Activated CD4-positive, alpha-beta T cell treated with anti-CD3 and anti-CD28 coated beads for 36 hours (primary cell): ENCODE measurements at places on chromosomes 2 and 18. TPM values are rescaled to one million over a fixed set of nuclear protein-coding genes. Genes with fewer than 3 reads are reported as not detected.

ME2 gene
- 146 TPM for total RNA-seq

DNA sequence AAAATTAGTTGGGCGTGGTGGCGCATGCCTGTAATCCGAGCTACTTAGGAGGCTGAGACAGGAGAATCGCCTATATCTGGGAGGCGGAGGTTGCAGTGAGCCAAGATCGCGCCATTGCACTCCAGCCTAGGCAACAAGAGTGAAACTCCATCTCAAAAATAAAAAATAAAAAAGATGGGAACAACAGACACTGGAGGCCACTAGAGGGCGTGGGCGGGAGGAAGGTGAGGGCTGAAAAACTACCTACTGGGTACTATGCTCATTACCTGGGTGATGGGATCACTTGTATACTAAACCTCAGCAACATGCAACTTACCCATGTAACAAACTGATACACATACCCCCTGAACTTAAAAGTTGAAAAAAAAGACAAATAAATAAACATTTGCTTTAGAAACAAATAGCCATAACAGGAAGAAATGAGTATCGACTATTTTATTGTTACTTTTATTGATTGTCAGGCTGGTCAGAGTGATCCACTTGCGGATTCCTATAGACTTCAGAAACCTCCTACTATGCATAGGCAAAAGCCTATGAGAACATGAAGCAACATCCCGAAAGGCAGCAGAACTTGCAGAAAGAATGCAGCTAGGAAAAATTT lies 61.0 kb downstream of the TMEM163 start:
- peaks cover 25% of the 10 kb centered on the region for H3K4me1 ChIP-seq
- peak; percentile 57 for DNase-seq
- H3K27ac ChIP-seq = no peak overlapping the region
- H3K27me3 ChIP-seq = no peaks in the 10 kb centered on the region
- H3K36me3 ChIP-seq = no peaks in the 10 kb centered on the region

DNA sequence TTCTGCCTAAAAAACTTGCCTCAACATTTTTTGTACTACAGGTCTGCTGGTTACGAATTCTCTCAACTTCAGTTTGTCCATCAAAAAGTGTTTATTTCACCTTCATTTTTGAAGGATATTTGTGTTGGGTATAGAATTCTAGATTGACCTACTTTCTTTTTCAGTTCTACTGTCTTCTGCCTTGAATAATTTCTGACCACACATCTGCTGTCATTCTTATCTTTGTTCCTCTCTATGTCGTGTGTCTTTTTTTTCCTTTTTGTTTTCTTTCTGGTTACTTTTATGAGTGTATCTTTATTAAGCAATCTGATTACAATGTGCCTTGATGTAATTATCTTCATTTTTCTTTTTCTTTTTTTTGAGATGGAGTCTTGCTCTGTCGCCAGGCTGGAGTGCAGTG lies 25.3 kb downstream of the ADCY3 start:
- no peak for DNase-seq
- H3K27ac ChIP-seq = no peak overlapping the region
- H3K36me3 ChIP-seq = peaks cover 52% of the 10 kb centered on the region
- H3K27me3 ChIP-seq = no peaks in the 10 kb centered on the region

DNA sequence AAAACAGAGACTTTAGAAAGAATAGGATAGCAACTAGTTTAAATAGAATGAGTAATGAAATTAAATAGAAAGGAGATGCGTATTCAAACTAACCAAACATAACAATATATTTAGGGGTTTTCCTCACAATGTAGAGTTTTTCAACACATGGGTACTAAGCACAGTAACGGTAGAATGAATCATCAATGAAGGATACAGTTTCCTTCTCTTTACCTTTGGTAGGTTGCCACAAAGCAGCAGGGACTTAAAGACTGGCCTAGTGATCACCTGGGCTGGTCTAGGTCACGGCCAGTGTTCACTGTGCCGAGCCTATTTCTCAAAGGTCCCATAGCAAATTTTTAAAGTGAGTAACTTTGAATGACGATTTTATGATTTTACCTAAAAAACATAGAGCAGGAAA lies 311.7 kb downstream of the XIRP2 start:
- no peaks in the 10 kb centered on the region for H3K36me3 ChIP-seq
- DNase-seq = no peak
- H3K27ac ChIP-seq = no peak overlapping the region
- peaks cover 6% of the 10 kb centered on the region for H3K4me1 ChIP-seq

DNA sequence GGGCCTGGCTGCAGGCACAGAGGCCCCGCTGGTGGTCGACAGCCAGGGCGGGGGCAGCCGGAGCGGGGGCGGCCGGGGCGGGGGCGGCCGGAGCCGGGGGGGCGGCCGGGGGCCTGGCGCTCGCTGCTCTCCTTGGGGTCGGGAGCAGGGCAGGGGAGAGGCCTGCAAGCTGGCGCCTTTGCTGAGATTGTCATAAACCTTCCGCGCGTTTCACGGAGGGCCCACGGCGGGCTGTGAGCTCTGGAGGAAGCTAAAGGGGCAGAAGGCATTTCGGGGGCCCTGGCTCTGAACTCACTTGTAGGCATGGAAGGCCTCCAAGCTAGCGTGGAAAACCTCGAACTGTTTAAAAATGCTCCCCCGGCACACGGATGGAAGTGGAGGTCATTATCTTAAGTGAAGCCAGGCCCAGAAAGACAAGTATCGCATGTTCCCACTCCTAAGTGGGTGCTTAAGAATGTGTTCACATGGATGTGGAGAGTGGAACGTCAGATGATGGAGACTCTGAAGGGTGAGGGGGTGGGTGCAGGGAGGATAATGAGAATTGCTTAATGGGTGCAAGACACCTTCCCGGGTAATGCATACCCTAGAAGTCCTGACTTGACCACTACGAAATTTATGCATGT lies 629 bp downstream of the PRELID3A start:
- peak; percentile 18 for DNase-seq
- H3K4me1 ChIP-seq = peaks cover 22% of the 10 kb centered on the region
- no peaks in the 10 kb centered on the region for H3K36me3 ChIP-seq
- peak overlapping the region; percentile 31 for H3K27ac ChIP-seq
- H3K4me3 ChIP-seq = peak overlapping the region; percentile 74
- peaks cover 29% of the 10 kb centered on the region for H3K27me3 ChIP-seq

DNA sequence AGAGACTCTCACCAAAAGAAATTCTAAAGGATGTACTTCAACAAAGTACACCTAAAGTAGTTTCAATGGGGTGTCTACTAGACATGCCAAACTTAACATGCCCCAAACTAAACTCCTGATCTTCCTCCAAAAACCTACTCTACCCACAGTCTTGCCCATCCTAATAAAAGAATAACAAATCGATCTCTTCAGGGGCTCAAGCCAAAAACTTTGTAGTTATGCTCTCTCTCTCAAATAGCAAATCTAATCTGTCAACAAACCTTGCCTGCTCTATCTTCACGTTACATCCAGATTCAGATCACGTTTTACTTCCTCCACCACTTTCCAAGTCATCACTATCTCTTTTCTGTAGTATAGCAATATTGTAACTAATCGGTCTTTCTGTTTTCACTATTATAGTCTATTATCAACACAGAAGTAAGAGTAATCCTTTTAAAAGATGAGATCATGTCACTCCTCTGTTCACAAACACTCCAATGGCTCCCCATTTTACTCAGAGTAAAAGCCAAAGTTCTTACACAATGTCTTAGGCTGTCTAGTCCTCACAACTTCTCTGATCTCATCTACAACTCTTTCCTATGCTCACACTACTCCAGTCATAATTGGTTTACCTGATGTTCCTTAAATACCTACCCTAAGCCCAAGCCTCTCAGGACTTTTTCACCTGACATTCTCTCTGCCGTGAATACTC lies 79.9 kb downstream of the THADA start:
- H3K4me1 ChIP-seq = peaks cover 39% of the 10 kb centered on the region
- H3K4me3 ChIP-seq = no peak overlapping the region
- H3K27ac ChIP-seq = no peak overlapping the region
- DNase-seq = no peak
- H3K27me3 ChIP-seq = no peaks in the 10 kb centered on the region

- H3K36me3 ChIP-seq = peaks cover 24% of the 10 kb centered on the region
- no peak for DNase-seq
- no peak overlapping the region for H3K27ac ChIP-seq
- no peaks in the 10 kb centered on the region for H3K4me1 ChIP-seq
- H3K4me3 ChIP-seq = no peak overlapping the region
Observed at GRCh38 chr18:741931-742512, 29.6 kb upstream of the ENOSF1 start.

NEMP2 gene
- total RNA-seq = 24.6 TPM

GRCh38 chr18:75276818-75277609 lies 66.4 kb downstream of the TSHZ1 start:
- peak; percentile 46 for DNase-seq
- H3K4me3 ChIP-seq = no peak overlapping the region
- H3K4me1 ChIP-seq = peaks cover 40% of the 10 kb centered on the region
- peaks cover under 1% of the 10 kb centered on the region for H3K36me3 ChIP-seq
